Panc1 (cell line): ENCODE measurements at places on chromosomes 11 and 22.

GRCh38 chr11:124717786-124718651 lies 21.7 kb upstream of the NRGN start:
- DNase-seq, result no peak

- DNase-seq, result no peak
These were observed 79.9 kb upstream of the DRD2 start for GRCh38 chr11:113555071-113555619.

GRCh38 chr11:115470928-115471327 lies 33.3 kb downstream of the CADM1 start:
- no peak for DNase-seq

- DNase-seq, result no peak
These were observed 80.2 kb downstream of the PLEKHA7 start for GRCh38 chr11:16933756-16934603.

DNA sequence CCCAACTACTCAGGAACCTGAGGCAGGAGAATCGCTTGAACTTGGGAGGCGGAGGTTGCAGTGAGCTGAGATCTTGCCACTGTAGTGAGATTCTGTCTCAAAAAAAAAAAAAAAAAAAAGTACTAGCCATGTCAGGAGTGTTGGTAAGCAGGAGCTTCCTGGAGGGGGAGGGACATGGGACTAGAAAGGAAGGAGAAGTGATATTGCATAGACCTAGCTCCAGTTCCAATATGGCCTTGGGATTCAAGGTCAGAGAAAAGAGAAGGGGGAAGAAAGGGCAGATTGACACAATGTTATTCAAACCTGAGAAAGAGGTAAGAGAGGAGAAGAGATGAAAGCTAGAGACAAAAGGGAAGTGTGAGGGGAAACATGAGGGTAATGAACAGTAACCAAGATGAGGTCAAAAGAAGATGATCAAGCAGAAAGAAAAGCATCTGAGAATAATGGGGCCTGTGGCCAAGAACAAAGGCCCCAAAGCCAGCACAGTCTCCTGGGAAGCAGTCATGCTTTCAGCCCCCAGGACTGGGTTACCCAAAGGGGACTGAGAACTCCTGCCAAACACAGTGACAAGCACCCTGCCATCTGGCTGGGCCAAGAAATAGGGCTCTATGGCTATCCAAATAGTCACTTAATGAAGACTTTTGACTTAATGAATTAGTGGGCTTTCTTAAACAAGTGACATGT lies 51.7 kb upstream of the FTH1 start:
- DNase-seq, result no peak

GRCh38 chr22:46628756-46629155 lies 8.6 kb downstream of the GRAMD4 start:
- no peak for DNase-seq

GRCh38 chr11:125129316-125129993 lies 18.0 kb upstream of the TMEM218 start:
- no peak for DNase-seq

GRCh38 chr11:62061356-62062222 lies 62.2 kb upstream of the INCENP start:
- DNase-seq, result no peak

DNA sequence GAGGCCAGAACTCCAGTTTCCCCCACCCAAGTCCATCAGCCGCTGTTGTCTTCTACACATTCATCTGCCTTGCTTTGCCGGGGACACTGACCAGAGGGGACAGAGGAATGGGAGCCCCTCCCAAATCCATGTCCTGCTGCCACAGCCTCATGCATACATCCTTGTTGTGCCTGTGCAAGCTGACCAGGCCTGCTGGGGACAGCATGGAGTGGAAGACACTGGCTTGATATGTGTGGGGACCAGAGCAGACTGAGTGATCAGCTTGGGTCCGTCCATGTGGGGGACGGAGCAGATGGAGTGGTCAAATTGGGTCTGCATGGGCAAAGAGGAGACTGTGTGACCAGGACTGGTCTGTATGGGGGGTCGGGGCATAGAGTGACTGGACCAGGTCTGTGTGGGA lies 43.8 kb downstream of the KCNC1 start:
- DNase-seq, result no peak

DNA sequence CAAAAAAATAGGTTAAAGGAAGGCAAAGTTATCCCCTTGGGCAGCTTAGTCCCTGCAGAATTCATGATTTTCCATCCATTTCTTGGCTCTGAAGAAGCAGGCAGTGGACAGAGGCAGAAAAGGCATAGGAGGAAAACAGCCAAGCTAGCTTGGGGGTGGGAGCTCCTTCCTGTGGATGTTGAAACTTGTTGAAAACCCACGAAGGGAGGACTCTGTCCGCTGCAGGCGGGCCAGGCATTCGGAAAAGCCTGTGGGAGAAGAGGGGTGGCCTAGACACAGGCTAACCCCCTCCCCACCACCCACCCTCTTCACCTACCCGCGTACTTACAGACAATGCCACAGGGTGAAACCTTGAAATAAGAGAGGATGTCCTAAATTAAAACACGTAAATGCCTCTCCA lies 72.1 kb downstream of the C22orf31 start:
- no peak for DNase-seq

- DNase-seq, result no peak
These were observed 720 bp downstream of the FAM118A start for GRCh38 chr22:45310331-45310976.

DNA sequence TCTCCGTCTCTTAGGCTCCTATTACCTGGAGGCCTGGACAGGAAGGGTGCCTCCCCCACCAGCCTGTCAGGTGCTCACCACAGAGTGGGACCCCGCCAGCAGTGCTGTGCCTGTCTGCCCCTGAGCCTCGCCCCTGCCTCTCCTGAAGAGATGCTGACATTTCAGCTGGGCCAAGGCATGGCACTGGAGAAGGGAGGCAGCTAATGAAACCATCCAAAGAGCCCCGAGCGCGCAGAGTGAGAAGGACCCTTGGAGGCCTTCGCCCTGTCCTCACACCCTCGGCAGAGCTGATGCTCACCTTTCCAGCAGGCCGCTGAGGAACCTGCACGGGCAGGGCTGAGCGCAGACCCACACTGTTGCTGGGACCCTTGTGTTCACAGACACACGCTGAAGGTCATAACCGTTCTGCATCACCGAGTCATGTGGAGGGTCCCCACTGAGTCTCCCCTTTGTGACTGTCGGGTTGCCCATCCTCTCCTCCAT lies 2.1 kb upstream of the LRFN4 start:
- DNase-seq, result no peak

GRCh38 chr22:48284671-48285070 lies 1522.2 kb downstream of the TBC1D22A start:
- DNase-seq, result no peak

- no peak for DNase-seq
These were observed 20.5 kb downstream of the UBE2L3 start for GRCh38 chr22:21587803-21588611.

DNA sequence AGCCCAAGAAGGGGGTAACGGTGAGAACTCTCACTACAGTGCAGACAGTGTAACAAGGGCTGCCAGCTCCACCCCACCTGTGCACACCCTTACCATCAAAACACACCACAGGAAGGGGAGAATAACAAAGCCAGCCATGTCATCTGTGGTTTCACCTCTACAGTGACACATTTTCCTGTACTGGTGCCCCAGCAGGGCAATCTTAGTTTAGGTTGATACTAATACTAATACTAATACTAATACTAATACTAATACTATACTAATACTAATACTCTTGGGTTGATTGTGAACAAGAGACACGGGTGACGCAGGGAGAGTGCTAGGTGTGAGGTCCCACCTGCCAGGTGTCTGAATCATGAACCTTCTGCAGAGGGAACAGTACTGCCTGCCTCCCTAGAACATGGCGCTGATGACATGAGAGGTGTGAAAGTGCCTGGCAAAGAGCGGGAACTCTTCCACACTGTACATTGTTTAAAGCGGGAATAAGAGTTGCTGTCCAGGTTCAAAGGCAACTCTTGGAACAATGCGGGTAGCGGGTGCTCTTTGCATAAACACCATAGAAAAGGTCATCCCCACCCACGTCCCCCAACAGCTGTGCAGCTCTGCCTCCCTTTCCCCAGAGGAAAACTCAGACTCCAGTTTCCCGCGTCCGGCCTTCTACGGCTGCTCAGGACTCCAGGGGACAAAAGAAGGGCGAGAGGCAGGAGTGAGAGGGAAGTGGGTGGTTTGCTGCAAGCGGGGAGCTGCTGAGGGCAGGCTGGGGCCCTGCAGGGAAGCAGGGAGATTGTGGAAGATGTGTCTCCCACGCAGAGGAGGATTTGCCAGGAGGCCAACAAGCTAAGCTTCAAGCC lies 25.0 kb upstream of the TMPRSS4 start:
- no peak for DNase-seq

- no peak for DNase-seq
These were observed 4.8 kb downstream of the BEST1 start for GRCh38 chr11:61954851-61955421.

GRCh38 chr11:97814325-97814959 lies 1206.3 kb upstream of the CNTN5 start:
- DNase-seq, result no peak

- DNase-seq, result no peak
These were observed 519.6 kb upstream of the TENM4 start for GRCh38 chr11:79960461-79960860.

GRCh38 chr11:20042045-20042639 lies 118.1 kb downstream of the DBX1 start:
- no peak for DNase-seq

GRCh38 chr11:637593-638521 lies 788 bp downstream of the DRD4 start:
- no peak for DNase-seq

- no peak for DNase-seq
These were observed 16.5 kb downstream of the CERK start for GRCh38 chr22:46721501-46722085.

- DNase-seq, result no peak
These were observed 88.0 kb downstream of the ZBTB16 start for GRCh38 chr11:114147375-114148012.

GRCh38 chr11:12089041-12089440 lies 21.3 kb upstream of the MICAL2 start:
- no peak for DNase-seq

- DNase-seq, result no peak
These were observed at the start of gene SCO2 for GRCh38 chr22:50525104-50525857. Gene SCO2, minus strand, starts transcription at chr22:50525598. Its CDS starts 1,187 bp downstream, at chr22:50524411.

GRCh38 chr11:3836903-3837302 lies 3.9 kb downstream of the RHOG start:
- no peak for DNase-seq

DNA sequence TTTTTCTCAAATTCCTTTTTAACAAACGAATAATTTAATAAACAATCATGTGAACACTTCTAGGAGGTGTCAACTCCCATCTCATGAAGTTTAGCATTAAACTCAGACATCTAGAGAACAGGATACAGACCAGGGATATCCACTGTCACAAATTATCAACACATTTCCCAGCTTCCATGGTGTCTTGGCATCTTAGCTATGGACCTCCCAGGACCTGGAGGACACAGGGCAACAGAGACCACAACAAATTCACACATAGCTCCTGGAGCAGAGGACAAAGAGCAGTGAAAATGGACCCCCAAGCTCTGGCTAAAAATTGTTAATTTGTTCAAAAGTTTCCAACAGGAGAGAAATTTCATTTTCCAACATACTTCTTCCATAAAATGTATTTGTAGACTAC lies 102.2 kb downstream of the SGSM3 start:
- DNase-seq, result no peak

DNA sequence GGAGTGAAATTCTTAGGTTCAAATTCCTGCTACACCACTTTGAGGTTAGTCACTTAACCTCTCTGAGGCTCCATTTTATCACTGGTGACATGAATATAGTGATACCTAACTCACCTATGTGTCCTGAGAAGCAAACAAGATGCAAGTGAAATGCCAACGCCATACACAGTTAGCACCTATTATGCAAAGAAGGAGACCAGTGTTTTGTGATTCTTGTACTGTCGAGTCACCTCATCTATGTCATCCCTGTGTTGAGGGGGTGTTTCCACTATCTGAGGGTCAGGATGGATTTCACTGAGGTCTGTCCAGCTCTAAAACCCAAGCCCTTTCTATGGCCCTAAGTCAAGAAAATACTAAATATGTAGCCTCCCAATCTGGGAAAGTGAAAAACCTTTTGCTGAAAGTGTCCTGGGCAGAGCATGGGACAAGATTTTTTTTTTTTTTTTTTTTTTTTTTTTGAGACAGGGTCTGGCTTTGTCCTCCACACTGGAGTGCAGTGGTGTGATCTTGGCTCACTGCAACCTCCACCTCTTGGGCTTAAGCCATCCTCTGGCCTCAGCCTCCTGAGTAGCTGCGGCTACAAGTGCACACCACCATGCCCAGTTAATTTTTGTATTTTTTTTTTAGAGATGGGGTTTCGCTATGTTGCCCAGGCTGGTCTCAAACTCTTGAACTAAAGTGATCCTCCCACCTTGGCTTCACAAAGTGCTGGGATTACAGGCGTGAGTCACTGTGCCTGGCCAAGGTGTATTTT lies 5.0 kb upstream of the MCM5 start:
- DNase-seq, result no peak

DNA sequence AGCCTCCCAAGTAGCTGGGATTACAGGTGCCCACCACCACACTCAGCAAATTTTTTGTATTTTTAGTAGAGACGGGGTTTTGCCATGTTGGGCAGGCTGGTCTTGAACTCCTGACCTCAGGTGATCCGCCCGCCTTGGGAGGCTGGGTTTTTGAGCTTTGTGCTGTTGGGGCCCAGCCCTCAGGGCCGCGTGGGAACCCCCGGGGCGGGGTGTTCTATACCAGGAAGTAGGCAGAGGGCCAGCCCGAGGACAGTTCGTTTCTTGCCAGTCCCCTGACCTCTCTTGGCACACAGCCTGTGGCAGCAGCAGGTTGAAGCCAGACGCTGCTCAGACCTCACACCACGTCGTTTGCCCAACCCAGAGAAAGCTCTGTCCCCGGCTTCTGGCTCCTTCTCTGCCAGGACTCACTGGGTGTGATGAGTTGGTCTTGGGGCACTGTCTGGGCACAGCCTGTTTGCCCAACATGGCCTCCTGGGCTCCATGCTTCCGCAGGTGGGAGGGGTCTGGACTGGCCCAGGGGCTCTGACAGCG lies 24.9 kb upstream of the CHKA start:
- no peak for DNase-seq

- DNase-seq, result no peak
These were observed 47.5 kb upstream of the POU2AF1 start for GRCh38 chr11:111426617-111427016.

DNA sequence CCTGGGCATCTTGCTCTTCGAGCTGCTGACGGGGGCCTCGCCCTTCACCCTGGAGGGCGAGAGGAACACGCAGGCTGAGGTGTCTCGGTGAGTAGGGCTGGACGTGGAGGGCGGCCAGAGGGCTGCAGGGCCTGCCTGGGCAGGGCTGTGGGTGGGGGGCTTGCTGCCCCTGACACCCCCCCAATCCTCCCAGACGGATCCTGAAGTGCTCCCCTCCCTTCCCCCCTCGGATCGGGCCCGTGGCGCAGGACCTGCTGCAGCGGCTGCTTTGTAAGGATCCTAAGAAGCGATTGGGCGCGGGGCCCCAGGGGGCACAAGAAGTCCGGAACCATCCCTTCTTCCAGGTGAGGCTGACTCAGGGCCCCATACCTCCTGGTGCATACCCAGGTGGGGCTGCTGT lies 2.7 kb downstream of the RPS6KA4 start:
- no peak for DNase-seq

DNA sequence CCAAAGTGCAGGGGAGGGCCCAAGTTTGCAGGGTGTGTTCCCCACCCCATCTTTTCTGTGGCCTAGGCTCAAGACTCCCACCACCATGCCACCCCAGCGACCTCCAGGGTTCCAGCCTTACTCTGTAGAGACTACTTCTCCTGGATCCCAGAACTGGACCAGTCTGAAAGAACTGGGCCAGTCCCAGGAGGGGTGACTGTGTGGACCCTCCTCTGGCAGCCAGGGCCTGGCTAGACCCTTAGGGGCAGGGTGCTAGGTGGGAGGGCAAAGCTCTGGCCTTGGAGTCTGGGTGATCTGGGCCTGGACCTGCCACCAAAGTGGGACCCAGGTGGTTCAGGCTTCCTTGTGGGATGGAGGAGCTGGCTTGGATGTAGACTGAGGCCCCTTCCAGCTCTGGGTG lies 41.8 kb upstream of the ACCSL start:
- no peak for DNase-seq
